ENCODE measurements at places on chromosomes 5 and 9.

DNA sequence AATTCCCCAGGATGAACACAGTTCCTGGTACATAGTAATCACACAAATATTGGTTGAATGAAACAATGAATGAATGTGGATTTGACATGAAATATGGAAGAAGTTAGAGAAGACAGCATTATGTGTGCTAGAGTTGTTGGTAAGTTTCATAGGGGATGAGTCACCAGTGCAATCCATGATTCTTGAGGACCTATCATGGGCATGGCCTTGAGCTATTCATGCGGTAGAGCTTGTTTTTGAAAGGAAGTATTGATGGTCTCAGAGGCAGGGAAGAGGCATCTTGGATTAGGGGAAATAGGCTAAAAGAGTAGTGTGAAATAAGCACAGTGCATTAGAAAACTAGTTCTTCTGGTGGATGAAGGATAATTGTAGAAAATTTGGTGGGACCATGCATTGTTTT lies 22.1 kb downstream of the SPATA31D1 start:
- no peak for DNase-seq
- no peaks in the 10 kb centered on the region for H3K36me3 ChIP-seq
- no peaks in the 10 kb centered on the region for H3K27me3 ChIP-seq
- H3K4me1 ChIP-seq: no peaks in the 10 kb centered on the region
- no peak overlapping the region for H3K4me3 ChIP-seq

GRCh38 chr5:61599370-61600122 lies 267.5 kb downstream of the ZSWIM6 start:
- H3K27me3 ChIP-seq: peaks cover 18% of the 10 kb centered on the region
- H3K36me3 ChIP-seq: no peaks in the 10 kb centered on the region
- peaks cover 2% of the 10 kb centered on the region for H3K4me1 ChIP-seq
- H3K4me3 ChIP-seq: no peak overlapping the region
- no peak for DNase-seq

- no peak overlapping the region for H3K4me3 ChIP-seq
- no peak for DNase-seq
- no peaks in the 10 kb centered on the region for H3K36me3 ChIP-seq
- H3K27me3 ChIP-seq: peaks cover 27% of the 10 kb centered on the region
- no peak overlapping the region for H3K27ac ChIP-seq
Observed at GRCh38 chr9:109437286-109437685, 60.8 kb downstream of the PTPN3 start.

GRCh38 chr9:124906966-124907365 lies 33.9 kb downstream of the GOLGA1 start:
- H3K4me1 ChIP-seq: no peaks in the 10 kb centered on the region
- no peak for DNase-seq
- H3K36me3 ChIP-seq: peaks cover 35% of the 10 kb centered on the region

DNA sequence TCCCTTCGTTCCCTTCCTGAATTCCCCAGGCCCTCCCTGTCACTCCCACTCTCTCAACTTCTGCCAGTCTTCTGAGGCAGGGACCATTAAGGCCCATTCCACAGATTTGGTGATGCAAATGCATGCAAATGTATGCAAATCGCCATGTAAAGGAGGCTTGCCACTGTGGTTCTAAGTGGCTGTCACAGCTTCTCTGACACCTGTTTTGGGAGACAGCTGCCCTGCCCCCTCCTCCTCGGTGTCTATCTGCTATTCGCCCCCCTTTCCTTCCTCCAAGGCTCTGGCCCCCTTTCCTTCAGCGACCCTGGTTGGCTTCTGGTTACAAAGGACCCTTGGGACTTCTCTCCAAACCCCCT lies 10.5 kb upstream of the ARAP3 start:
- peak overlapping the region; percentile 86 for H3K4me3 ChIP-seq
- H3K4me1 ChIP-seq: peaks cover 27% of the 10 kb centered on the region

- H3K27me3 ChIP-seq: no peaks in the 10 kb centered on the region
- H3K36me3 ChIP-seq: peaks cover 12% of the 10 kb centered on the region
- H3K4me3 ChIP-seq: peak overlapping the region; percentile 74
- peaks cover 51% of the 10 kb centered on the region for H3K4me1 ChIP-seq
Observed at GRCh38 chr9:71764463-71764862, 3.9 kb downstream of the CEMIP2 start.

DNA sequence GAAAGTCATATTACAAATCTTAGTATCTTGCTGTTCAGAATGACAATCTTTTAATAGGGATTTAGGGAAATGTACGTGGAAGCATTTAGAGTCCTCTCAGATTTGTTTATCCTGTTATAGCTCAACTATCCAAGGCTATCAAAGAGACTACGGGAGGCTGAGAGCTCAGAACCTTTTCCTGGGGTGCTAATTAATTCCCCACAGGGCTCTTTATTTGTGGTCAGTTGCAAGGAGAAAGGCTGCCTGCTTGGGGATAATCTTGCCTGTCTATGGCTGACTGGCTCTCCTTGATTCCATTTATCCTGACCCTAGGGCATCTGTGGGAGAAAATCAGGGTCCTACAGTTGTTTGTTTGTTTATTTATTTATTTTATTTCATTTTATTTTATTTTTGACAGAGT lies 28.0 kb upstream of the RPS23 start:
- no peaks in the 10 kb centered on the region for H3K4me1 ChIP-seq
- peaks cover 7% of the 10 kb centered on the region for H3K36me3 ChIP-seq

- no peaks in the 10 kb centered on the region for H3K27me3 ChIP-seq
- no peak for DNase-seq
- peak overlapping the region; percentile 94 for H3K27ac ChIP-seq
- H3K4me3 ChIP-seq: peak overlapping the region; percentile 95
- H3K4me1 ChIP-seq: peaks cover 49% of the 10 kb centered on the region
Observed at GRCh38 chr9:129835860-129836223, 584 bp downstream of the USP20 start.

DNA sequence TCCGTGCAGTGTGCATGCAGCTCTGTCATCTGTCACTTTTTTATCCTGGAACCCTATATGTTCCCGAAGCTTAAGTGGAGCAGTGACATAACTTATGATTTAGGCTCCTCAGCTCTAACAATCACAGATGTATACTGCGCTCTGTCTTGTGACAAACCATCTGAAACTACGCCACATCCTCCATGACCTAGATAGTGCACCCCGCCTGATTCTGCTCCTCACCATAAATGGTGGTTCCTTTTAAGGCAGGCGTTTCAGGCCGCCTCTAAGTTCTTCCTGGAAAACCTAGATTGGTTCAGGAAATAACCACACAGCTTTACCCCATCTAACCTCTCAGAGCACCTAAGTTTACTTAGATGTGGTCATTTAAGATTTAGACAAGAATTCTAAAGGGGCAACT lies 372.0 kb downstream of the CDH10 start:
- H3K27ac ChIP-seq: no peak overlapping the region
- no peak for DNase-seq
- H3K36me3 ChIP-seq: no peaks in the 10 kb centered on the region
- no peak overlapping the region for H3K4me3 ChIP-seq

GRCh38 chr9:87950296-87950695 lies 24.0 kb downstream of the CDK20 start:
- DNase-seq: no peak
- no peaks in the 10 kb centered on the region for H3K36me3 ChIP-seq
- H3K4me3 ChIP-seq: no peak overlapping the region
- peaks cover 34% of the 10 kb centered on the region for H3K27me3 ChIP-seq

DNA sequence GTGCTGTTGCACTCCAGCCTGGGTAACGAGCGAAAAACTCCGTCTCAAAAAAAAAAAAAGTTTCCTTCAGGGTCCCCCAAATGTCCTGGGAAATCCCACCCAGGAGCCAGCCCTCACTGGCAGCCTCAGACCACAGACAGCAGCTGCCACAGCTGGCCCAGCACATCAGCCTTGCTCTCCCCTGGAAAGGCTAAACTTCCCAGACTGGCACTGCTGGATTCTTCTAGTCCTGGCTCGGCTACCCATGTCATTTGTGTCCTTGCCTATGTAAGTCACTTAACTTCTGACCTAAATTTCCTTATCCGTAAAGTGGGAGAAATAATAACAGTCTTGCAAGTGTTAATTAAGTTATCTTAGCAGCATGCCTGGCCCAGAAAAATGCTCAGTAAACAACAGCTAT lies 8.6 kb upstream of the PRRC2B start:
- no peaks in the 10 kb centered on the region for H3K36me3 ChIP-seq
- no peak for DNase-seq
- no peak overlapping the region for H3K27ac ChIP-seq
- H3K27me3 ChIP-seq: no peaks in the 10 kb centered on the region

DNA sequence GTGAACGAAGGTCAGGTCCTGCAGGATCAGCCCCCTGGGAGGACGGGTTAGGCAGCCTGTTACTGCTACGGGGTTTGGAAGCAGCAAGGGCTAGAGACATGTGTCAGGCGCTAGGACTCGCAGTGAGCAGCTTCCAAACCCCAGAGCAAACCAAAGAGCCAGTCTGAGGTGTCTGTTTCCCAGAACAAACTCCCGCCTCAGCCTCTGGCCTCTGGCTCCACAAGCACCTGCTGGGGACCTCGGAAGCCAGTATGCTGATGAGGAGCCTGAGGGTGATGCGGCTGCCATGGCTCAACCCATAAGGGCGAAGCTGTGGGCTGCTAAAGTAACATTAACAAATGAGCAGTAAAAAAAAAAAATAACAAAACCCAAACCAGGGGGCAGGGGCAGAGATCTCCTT lies 35.0 kb downstream of the PRRT1B start:
- DNase-seq: no peak
- peak overlapping the region; percentile 30 for H3K27ac ChIP-seq
- no peak overlapping the region for H3K4me3 ChIP-seq
- H3K27me3 ChIP-seq: no peaks in the 10 kb centered on the region
- peaks cover 33% of the 10 kb centered on the region for H3K4me1 ChIP-seq

- H3K27me3 ChIP-seq: peaks cover 1% of the 10 kb centered on the region
- no peak overlapping the region for H3K4me3 ChIP-seq
- DNase-seq: no peak
- no peak overlapping the region for H3K27ac ChIP-seq
Observed at GRCh38 chr5:142860270-142860669, 90.1 kb downstream of the ARHGAP26 start.

- H3K4me1 ChIP-seq: no peaks in the 10 kb centered on the region
- no peak overlapping the region for H3K4me3 ChIP-seq
- no peak overlapping the region for H3K27ac ChIP-seq
- H3K36me3 ChIP-seq: no peaks in the 10 kb centered on the region
- H3K27me3 ChIP-seq: peaks cover 40% of the 10 kb centered on the region
Observed at GRCh38 chr5:37847978-37848425, 8.2 kb upstream of the GDNF start.

DNA sequence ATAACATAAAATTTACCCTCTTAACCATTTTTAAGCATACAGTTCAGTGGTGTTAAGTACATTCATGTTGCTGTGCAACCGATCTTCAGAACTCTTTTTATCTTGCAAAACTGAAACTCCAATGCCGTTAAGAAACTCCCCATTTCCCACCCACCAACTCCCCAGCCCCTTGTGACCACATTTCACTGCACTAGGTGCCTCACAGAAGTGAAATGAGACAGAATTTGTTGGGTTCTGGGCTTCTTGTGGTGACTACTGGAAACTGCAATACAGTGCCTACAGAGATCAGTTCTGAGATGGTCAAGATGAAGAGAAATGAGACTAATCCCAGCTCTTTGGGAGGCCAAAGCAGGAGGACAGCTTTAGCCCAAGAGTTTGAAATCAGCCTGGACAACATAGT lies 202.1 kb upstream of the SLC30A5 start:
- no peak for DNase-seq
- peaks cover 16% of the 10 kb centered on the region for H3K4me1 ChIP-seq
- no peaks in the 10 kb centered on the region for H3K27me3 ChIP-seq
- no peak overlapping the region for H3K27ac ChIP-seq
- H3K36me3 ChIP-seq: peaks cover 2% of the 10 kb centered on the region

GRCh38 chr5:53376853-53377252 lies 103.6 kb upstream of the FST start:
- no peak for DNase-seq
- H3K27me3 ChIP-seq: no peaks in the 10 kb centered on the region
- no peaks in the 10 kb centered on the region for H3K4me1 ChIP-seq
- H3K27ac ChIP-seq: no peak overlapping the region

DNA sequence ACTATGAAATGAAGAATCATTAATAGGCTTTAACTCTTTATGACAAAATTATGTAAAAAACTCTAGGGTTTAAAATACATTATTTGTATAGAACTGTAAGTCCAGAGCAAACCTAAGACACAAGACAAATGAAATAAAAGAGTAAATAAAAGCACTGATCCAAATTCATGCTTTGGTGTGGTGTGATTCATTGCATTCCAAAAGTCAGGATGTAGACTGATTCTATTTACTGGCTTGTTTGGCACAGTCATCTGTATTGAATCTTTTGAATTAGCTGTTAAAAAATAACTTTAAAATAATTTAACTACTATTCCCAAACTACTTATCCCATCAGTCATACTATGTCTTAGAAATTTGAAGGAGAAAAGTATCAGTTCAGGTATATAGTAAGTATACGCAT lies 31.1 kb downstream of the IL4 start:
- no peaks in the 10 kb centered on the region for H3K27me3 ChIP-seq
- H3K4me3 ChIP-seq: peak overlapping the region; percentile 71
- H3K36me3 ChIP-seq: peaks cover 37% of the 10 kb centered on the region
- no peak for DNase-seq
- peak overlapping the region; percentile 70 for H3K27ac ChIP-seq

DNA sequence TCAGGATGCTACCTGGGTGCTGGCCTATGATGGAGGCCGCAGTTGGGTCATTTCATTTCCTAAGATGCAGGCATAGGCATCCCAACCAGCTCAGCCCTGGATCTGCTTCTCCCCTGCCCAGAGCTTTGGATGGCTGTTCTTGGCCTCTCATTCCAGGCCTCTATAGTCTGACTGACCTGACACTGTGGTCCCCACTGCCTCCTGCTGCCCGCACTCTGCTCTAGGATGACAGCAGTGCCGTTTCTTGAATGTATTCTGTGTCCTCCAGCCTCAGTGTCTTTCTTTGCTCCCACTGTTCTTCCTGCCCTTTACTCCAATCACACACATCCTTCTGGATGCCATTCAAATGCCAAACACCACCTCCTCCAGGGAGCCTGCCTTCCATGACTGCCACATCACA lies 235.7 kb downstream of the HSPA4 start:
- H3K4me3 ChIP-seq: no peak overlapping the region
- no peaks in the 10 kb centered on the region for H3K4me1 ChIP-seq
- DNase-seq: peak; percentile 45
- no peaks in the 10 kb centered on the region for H3K36me3 ChIP-seq
- no peak overlapping the region for H3K27ac ChIP-seq
- H3K27me3 ChIP-seq: no peaks in the 10 kb centered on the region

Data from activated naive CD8-positive, alpha-beta T cell treated with anti-CD3 and anti-CD28 coated beads, Interleukin-2, amount 10 ng/mL, durations not matched to agents 7 days and 5 days (primary cell).